ENCODE measurements at places on chromosomes 12 and 14.

DNA sequence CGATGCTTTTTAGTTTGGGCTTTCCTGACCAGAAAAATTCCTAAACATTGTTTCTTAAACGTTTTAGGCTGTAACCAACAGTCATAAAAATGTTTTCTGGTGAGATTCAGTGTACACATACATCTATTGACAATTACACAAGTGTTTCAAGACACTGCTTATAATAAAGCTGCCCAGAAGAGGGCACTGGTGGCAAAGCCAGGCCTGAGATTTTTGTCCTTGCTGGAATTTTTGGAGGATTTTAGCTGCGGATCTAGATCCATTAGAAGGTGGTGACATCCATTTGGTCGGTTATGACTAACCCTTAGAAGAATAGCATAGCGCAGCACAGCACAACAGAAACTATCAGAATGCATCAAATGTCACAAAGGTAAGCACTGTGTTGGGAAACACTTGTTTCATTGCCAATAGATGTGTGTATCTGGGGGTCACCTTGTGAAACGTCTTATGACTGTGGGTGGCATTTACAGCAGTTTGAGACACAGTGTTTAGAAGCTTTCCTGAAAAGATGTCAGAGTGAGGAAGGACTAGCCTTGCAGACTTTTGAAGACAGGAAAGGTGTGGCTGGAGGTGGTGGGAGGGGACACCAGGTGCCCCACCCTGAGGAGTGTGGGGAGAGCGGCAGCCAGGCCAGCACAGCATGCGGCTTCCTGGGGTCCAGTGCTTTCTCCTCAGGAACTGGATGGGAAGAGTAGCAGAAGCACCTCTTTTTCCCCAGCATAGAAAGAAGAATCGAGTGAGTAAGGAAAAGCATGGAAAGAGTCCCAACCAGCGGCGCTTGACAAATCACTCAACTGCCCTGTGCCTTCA, 54.7 kb upstream of the FKBP4 start:
- no peak for DNase-seq

DNA sequence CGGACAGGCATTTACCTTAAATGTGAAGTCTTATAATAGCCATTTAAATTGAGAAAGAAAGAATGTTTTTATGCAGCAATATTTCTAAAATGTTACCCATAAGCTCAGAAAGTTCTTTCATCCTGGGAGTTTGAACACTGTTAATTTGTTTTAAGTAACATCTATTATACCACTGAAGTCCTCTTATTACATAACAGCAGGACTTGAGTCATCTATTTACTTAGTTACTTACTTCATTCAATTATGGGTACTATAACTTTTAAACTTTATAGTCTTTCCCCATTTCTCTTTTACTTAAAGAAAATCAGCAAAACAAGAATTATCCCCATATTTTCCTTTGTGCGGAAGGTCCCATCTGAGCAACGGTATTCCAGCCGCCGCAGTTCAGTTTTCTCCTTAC, 473.1 kb downstream of the ETNK1 start:
- no peak for DNase-seq

- no peak for DNase-seq
Measured at GRCh38 chr14:23564876-23565275, 2.7 kb downstream of the AP1G2 start.

DNA sequence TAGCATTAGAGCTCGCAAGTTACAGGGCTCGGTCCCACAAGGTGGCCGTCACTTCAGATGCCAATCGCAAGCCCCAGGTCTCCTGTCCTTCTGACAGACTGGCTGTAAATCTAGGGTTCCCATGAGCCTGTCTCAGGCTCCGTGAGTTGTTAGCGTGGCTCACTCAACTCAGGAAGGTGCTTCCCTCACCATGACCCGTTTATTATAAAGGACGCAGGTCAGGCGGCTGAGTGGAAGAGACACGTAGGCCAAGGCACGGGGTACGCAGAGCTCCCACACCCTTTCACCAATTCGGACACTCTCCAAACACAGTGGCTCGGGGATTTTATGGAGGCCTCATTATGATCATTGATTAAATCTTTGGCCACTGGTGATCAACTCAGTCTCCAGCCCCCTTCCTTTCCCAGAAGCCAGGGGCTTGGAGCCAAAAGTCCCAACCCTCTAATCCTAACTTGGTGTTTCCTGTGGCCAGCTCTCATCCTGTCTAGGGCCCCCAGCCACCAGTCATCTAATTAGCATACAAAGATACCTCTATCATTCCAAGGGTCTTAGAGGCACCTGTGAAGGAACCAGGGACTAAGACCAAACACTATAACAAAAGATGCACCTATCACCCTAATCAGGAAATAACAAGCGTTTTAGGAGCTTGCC, 25.8 kb upstream of the LRTM2 start:
- DNase-seq: no peak

GRCh38 chr14:26959972-26960660, 362.3 kb upstream of the NOVA1 start:
- DNase-seq: no peak

DNA sequence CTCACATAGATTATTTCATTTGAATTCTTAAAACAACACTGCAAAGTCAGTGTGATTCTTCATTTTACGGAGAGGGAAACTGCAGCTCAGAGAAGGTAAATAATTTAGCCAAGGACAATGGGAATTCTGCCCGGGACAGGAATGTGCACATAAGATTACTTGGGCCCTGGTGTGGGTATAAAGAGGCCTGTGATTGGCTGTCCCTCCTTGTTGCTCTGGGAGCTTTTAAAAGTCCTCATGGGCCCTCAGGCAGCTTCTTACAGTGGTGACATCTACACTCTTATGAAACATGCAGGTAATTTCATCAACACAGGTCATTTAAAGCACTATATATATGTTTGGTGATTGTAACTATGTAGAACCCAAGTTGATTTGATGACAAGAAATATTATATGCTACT, 100.3 kb downstream of the ESR2 start:
- DNase-seq: no peak

GRCh38 chr12:54230555-54230954, 41.8 kb upstream of the SMUG1 start:
- DNase-seq: no peak

GRCh38 chr14:31955936-31956579, 121.0 kb upstream of the ARHGAP5 start:
- DNase-seq: no peak

DNA sequence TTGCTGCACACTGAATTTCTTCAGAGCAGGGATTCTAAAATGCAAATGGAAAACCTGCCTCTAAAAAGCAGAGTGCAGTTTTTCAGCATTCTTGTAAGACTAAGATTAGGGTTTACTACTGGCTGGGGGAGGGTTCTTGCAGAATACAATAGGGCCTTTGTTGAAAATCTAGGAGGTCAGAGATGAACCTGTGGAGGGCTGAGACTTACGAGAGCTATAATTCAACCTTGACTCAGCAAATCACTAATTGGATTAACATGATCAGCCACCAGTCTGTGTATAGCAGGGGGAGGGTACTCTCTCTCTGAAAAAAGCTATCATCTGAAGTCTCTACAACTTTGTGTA, 92.6 kb upstream of the HIF1A start:
- DNase-seq: no peak

DNA sequence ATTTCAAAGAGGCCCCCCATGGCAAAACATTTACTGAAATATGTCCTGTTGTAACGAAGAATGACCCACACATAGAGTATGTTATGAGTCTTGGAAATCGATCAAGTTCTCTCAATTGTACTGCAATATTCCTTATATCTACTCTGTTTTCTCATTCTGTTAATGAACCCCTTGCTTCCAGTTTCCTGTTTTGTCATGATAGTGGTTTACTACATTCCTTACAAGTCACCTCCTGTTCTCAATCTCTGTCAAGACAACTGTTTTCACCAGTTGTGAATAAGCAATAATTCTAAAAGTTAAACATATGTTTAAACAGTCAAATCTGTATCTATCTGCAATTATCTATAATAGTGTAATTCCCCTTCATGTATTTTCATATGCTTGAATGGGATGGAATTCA, 16.4 kb upstream of the ARID2 start:
- DNase-seq: no peak

GRCh38 chr12:68871921-68872320, 61.0 kb downstream of the CPM start:
- no peak for DNase-seq

GRCh38 chr14:60215520-60216420, 33.3 kb upstream of the PPM1A start:
- no peak for DNase-seq

- DNase-seq: no peak
Measured at GRCh38 chr14:105852378-105853088, 326.1 kb downstream of the TMEM121 start.

DNA sequence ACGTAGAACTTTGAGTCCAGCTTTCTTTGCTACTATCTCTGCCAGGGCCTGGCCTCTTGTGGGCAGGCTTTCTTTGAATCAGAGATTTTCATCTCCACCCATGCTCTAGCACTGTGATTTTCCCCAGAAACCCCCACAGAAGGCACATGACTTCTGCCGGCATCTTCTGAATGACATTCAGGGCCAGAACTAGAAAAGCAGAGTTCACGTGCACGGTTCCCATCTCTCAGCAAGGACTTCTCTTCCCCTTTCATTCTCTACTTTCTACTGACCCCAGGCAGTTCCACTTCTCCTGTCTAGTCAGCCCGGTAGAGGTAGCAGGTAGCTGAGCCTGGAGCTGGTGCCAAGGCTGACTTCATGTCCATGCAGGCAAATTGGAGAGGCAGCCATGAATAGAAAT, 26.9 kb downstream of the BATF start:
- DNase-seq: no peak

DNA sequence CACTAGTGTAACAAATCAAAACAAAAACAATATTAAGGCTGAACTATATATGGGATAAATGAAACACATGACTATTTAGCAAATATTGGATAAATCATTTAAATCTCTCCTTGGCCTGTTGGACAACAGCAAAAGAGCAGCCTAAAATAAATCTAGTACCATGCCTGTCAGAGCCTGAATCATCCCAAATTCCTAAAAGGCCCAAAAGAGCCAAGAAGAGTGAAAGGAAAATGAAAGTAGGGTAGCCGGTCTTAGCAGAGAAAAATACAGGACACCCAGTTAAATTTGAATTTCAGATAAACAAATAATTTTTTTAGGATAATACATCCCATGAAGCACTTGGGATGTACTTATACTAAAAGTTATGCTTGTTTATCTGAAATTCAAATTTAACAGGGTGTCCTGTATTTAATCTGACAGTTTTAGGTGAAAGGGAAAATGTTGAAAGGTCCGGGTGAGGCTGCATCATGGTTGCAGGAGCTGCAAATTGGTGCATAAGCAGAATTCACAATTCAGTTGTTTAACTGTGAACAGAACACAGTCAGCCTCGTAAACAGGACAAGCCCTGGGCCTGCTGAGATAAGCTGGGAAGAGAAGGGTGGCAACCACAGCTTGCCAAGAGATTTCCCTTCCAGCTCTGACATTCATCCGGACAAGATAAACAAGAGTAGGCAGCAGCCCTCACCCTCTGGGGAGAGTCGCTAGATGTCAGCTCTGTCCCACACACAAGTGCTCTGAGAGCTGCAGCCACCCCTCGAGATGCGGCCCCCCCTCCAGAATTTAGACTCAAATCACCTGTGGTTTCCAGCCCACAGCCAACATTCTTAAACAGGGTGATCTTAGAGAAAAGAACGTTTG, 30.3 kb downstream of the DMAC2L start:
- no peak for DNase-seq

DNA sequence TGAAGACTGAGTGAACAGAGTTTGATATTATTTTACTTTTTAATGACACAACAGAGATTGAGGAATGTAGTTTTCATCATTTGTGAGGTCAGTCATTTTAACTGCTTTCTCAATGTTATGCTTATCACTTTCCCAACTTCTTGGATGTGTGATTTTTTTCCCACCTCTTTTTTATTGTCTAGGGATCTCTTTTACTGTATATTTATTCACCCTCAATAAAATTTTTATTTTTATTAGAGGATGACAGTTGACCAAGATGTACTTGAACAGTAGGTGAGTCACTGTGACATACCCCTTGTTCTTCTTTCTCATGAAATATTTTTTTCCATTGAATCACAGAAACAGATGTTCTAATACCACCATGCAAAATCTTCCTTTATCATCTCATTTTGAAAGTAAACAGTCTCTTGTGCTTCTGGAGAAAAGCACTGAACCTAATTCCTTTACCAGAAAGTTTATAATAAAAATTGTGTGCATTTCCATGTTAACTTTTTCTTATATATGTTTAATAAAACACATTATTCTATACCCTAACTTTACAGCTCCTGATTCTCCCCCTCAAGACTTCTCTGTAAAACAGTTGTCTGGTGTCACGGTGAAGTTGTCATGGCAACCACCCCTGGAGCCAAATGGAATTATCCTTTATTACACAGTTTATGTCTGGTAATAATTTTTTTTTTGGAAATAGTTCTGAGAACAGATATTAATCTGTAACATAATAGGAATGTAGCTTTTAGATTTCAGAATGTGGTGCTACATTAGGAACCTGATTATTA, 65.9 kb downstream of the PTPRQ start:
- no peak for DNase-seq

DNA sequence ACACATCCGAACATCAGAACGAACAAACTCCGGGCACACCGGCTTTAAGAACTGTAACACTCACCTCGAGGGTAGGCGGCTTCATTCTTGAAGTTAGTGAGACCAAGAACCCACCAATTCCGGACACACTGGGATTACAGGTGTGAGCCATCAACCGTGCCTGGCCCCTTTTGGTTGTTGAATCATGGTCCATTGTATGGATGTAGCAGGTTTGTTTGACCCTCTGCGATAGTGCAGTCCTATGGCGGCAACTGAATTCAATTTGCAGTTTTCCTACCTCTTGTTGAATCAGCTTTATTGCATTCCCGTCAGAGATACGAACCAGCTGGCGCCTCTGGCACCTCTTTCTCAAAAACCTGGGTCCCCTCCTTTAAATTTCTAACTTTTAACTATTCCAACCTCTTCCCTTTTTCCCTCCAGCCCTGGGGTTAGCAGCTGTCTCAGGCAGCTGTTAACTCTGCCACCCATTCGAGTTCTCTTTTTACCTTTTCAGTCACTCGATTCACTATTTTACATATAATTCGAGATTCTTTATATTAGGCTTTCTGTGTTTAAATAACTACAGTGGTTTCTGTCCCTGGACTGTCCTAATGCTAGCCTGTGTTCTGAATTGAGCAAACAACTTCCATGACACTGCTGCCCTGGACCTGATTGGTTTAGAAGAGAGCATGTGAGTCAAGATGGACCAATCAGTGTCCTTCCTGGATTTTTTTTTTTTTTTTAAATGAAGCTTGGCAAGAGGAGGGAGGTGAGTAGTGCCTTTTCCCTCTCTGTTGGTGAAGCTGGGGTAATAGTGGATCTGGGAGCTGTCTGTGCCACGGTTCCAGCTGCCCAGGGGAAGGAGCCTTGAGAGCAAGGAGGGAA, 261.5 kb downstream of the PCNX1 start:
- no peak for DNase-seq

GRCh38 chr12:131445184-131445774, 265.6 kb upstream of the SFSWAP start:
- DNase-seq: no peak

DNA sequence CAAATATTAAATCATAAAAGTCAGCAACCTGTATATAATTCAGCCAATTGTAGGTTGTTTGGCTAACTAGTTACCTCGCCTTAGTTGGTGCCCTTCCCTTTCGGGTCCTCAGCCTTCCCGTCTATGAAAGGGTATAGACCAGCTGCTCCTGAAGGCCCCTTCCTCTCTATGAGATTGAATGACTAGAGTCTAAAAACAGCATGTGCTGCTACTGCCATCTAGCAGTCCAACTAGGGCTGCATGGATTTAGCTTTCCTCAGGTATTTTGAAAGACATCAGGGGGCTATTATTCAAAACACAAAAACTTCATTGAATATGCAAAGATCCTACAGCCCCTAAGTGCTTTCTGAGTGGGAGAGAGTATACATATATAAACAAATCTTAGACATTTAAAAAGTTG, 37.0 kb upstream of the TMEM263 start:
- no peak for DNase-seq
